ENCODE measurements at places on chromosomes 4 and X. TPM values are rescaled to one million over a fixed set of nuclear protein-coding genes. Genes with fewer than 3 reads are reported as not detected.

IL9R gene
- not detected for total RNA-seq

FGB gene
- not detected for total RNA-seq

MAGEE2 gene
- total RNA-seq = not detected

RADX gene
- 2.5 TPM for total RNA-seq
